GM23338 (cell line): ENCODE measurements at places on chromosomes 7 and 10. TPM values are rescaled to one million over a fixed set of nuclear protein-coding genes. Genes with fewer than 3 reads are reported as not detected.

The FFAR4 gene
- not detected in 2 replicates for total RNA-seq

The CLRN3 gene
- total RNA-seq = not detected in 2 replicates

The PIK3CG gene
- total RNA-seq = not detected in 2 replicates

The STAM gene
- total RNA-seq = 29.8 and 40.5 TPM in 2 replicates

The CLEC2L gene
- not detected in 2 replicates for total RNA-seq

The LDB3 gene
- 0.14 and 0.85 TPM in 2 replicates for total RNA-seq
